HL-60 (cell line): ENCODE measurements at places on chromosomes 4 and X.
A peak's percentile ranks its signal among the peaks of the same experiment; 100 is the strongest.

GRCh38 chr4:146134761-146135445, 40.6 kb upstream of the LSM6 start:
- no peak for DNase-seq

DNA sequence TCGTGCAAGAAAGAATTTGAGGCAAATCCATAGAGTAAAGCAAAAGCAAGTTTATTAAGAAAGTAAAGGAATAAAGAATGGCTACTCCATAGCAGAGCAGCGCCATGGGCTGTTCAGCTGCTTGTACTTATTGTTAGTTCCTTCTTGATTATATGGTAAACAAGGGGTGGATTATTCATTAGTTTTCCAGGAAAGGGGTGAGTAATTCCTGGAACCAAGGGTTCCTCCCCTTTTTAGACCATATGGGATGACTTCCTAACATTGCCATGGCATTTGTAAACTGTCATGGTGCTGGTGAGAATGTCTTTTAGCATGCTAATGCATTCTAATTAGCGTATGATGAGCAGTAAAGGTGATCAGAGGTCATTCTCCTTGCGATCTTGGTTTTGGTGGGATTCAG, 23.5 kb upstream of the CEP135 start:
- no peak for DNase-seq

DNA sequence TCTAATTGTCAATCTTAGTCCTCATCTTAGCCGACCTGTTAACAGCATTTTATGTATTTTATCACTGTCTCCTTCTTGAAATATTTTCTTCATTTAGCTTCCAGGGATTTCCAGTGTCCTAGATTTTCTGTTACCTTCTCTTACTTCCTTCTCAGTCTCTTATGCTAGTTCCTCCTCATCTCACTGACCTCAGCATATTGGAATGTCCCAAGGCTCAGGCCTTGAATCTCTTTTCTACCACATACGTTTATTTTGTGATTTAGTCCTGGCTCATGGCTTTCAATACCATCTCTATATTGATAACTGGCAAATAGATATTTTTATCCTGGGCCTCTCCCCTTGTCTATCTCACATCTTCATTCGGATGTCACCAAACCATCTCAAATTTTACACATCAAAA, 61.1 kb downstream of the IQCM start:
- DNase-seq = no peak

DNA sequence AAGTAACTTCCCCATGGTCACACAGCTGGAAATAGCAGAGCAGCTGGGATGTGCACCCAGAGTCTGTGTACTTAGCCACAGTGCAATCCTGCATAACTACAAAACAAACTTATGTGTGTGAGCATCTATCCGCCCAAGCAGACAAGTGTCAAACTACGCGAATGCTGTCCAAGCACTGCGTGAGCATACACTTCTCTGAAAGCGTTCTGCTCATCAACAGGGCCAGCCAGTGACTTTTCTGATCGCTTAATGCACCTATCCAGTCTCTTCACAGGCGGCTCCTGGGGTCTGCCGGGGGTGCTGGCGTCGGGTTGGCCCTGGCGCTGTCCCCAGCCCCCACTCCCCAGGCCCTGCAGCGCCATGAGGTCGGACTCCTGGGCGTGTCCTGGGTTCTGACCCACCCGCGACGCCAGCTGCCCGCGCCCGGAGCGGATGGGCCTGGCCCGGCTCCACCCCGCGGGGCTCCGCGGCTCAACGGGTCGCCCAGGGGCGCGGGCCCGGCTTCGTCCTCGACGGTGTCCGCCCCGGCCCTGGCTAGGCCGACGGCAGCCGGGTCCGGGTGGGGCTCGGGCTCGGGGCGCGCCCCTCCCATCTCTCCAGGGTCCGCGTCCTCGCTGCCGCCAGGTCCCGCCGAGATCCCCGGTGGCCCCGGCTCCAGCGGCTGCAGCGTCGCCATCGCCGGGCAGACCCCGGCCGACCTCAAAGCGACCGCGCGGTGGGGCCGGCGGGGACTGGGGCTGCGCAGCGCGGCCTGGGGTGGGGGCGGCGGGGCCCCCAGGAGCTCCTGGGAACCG, 1.3 kb upstream of the ZNF141 start:
- DNase-seq = no peak

GRCh38 chr4:169236873-169237626, 33.7 kb downstream of the SH3RF1 start:
- no peak for DNase-seq

- DNase-seq = peak; percentile 6
Observed at GRCh38 chr4:106502106-106502699, 133.6 kb upstream of the GIMD1 start.

DNA sequence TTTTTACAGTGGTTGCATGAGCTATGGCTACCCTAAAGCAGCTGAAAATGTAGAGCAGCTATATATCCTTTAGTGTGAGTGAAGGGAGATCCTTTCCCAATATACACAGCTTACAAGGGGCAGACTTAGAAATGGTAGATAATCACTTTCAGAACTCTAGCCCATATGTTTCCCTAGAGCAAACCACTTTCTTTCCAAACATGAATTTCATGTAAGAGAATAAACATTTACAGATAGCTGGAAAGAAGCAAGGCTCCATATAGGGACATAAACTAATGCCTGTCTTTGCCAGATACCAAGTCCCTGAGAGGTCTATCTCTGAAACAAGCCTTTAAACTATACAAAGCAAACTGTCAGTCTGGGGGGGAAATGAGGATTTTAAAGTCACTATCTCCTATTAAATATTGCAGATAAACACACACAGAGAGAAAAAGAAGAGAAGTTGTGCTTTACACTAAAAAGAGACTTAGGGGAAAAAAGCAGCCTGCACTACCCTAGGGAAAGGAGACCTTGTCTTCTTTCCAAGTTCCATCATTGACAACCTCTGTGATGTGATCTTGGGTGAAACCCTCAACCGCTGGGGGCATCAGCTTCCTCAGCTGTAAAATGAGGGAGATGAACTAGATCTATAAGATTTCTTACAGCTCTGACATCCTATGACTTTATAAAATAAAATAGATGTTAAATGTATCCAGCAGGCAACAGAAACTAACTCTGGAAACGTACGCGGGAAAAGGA, 73.6 kb downstream of the TMEM156 start:
- DNase-seq = no peak

DNA sequence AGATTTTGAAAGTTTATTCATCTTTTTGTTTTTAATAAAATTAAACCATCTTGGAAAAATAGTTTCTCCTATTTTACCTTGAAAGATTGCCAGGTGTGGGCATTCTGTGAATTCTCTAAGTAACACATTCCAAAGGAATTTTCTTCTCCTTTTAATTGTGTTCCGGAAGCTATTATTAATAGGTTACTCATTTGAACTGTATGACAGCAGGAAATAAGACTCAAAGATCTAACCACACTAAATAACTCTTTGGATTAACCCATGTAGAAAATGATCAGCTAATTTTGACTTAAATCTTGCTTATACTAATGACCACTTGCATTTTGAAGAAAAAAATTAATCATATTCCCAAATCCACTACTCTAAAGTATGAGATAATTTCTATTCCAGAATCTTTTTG, 17.6 kb upstream of the CCNI start:
- no peak for DNase-seq
